Fibroblast of the aortic adventitia (primary cell): ENCODE measurements at places on chromosomes 7 and 10. TPM values are rescaled to one million over a fixed set of nuclear protein-coding genes. Genes with fewer than 3 reads are reported as not detected.

Gene NOD1
- total RNA-seq, result 7.5 and 14.8 TPM in 2 replicates

DNA sequence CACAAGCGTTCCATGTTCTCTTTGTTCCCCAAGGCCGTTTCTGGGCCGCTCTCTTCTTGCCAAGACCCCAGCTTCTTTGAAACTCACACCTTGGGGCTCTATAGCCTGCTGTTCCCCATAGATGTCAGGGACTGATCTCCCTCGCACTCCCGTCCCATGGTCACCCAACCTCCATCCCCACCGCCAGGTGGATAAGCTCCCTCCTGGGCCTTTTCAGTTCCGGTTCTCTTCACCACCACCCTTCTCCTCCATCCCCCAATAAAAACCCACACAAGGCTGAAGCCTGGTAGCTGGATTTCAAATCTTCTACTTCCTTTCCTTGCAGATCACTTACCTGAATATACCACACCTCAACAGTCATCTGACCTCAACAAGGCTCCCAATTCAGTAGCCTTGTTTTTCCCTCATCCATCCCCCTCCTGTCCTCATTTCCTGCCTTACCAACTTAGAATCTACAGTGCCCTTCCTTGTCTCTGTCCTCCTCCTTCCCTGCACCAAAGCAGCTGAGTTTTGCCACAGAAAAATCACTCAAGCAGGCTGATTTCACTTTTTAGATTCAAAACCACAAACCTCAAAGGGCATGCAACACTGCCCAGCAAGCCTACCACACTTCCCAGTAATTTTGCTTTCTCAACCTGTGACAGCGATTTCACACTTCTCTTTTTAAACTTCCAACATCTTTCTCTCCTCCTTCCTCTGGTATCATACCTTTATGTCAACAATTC, 7.7 kb downstream of the SLC37A3 start:
- peak; percentile 27 for DNase-seq

DNA sequence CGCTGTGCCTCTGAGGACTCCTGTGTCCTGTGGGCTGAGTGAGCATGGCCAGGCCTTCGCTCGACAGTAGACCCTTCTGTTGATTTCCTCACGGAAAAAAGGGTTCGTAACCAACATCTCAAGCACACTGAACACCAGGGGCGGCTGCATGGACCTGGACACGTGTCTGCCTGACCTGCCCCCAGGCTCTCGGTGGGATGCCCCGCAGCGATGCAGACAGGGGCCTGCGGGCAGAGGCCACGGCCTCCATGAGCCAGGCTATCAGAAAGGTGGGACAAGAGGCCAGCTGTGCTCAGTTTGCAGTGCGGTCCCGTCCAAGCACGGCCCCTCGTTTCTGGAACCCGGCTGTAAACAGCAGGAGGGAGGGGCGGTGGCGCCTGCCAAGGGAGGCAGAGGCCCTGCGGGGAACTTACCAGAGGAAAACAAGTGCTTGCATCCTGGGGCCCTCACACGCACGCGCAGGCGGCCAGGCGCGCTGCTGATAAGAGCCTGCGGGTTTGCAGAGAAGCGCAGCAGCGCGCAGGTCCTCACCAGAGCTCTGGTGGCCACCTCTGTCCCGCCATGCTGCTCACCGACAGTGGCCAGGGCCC, 10.6 kb downstream of the GPR146 start:
- peak; percentile 47 for DNase-seq

- DNase-seq, result peak; percentile 62
Observed at GRCh38 chr10:26437637-26438461, at the start of gene APBB1IP. Gene APBB1IP, plus strand, starts transcription at chr10:26438341. Its CDS starts 53,986 bp downstream, at chr10:26492327.

Gene TCAF2
- total RNA-seq, result 1.6 TPM in 2 replicates

Gene STAG3
- total RNA-seq, result 0.90 and 4.8 TPM in 2 replicates

DNA sequence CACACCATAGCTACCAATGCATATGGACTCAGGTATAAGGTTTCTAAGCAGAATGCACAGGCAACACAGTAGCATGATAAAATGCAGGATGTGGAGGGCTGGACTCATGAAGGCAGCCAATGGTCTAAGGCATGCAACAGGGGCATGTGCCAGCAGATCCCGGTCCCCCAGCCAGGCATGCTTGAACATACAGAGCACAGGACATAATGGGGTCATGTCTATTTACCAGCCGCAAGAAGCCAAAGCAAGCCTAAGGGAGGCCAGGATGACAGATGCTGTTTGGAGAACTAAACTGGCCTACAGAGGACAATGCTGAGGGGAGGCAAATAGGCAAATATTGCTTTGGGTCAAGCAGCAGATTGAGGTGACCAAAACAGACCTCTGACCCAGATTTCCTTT, 60.0 kb upstream of the PDLIM1 start:
- no peak for DNase-seq

DNA sequence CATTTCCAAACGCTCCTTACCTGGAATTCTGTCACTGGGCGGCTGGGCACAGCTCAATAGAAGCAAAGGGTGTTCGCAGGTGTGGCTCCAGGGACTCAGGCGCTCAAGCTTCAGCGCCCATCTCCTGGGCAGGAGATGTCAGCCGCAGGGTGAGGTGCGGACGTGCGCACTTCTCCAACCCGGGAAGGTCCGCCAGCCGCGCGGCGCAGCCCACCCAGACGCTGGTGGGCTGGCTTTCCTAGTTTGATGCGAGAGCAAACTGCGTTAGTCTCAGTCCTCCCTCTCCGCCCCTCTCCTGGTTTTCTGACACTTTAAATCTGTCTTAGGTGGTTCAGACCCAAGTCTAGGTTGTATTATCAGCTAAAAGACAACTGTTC, 267 bp downstream of the CALCR start:
- DNase-seq, result no peak

Gene LGI1
- 0.16 and 0.18 TPM in 2 replicates for total RNA-seq

Gene DPYSL4
- 0.18 and 4.2 TPM in 2 replicates for total RNA-seq

Gene MNX1
- total RNA-seq, result not detected in 2 replicates

DNA sequence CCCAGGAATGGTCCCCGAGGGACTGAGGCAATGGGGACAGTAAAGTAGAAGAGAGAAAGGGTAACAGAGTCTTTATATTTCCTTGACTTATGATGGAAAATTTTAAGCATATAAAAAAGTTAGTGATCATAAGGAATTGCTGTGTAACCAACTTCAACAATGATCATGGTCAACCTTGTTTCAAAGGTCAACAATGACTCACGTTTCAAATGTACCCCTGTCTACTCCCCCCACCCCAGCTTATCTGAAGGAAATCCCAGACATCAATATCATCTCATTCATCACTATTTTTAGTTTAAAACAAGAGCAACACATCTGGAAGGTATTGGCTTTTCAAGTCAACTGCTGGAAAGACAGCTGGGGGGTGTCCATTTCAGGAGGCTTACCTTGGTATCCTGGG, 92.9 kb downstream of the SMURF1 start:
- DNase-seq, result peak; percentile 24

GRCh38 chr7:6423942-6424701, 23.6 kb downstream of the DAGLB start:
- DNase-seq, result peak; percentile 28

- no peak for DNase-seq
Observed at GRCh38 chr7:77460057-77460486, 43.9 kb upstream of the GSAP start.

GRCh38 chr7:24500599-24500998, 72.7 kb upstream of the PALS2 start:
- no peak for DNase-seq

DNA sequence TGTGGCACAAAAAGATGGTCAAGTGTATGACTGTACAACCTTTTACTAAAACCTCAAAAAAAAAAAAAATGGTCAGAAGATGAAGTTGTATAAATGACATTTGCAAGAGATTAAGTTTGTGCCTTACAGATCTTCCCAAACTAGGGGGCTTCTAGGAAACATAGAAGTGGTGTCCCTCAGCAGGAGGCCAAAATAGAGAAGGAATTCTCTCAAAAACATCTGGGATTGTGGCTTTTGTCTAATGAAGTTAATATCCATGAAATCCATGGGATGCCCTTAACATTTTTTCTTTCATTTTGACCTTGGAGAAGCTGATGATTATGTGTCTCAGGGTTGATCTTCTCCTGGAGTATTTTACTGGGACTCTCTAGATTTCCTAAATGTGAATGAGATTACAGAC, 62.2 kb downstream of the CASD1 start:
- no peak for DNase-seq

- no peak for DNase-seq
Observed at GRCh38 chr10:122464250-122464510, 2.8 kb downstream of the HTRA1 start.

Gene IL2RA
- total RNA-seq, result not detected in 2 replicates

Gene BLNK
- not detected in 2 replicates for total RNA-seq

DNA sequence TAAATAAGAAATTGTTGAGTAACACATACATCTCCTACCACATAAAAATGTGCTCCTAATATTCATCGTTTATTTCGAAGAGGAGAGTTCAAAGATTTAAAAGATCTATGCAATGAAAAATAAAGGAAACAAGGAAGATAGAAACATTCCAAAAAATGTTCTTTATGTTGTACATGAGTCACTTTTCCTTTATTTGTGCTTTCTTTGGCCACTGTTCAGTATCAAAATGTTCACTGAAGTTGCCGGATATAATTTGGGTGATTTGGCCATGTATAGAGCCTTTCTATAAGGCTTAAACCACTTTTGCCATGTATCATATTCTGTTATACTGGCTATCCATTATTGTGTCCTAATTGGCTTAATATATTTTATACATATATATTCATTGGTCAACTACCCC, 62.9 kb upstream of the PRR15 start:
- DNase-seq, result peak; percentile 28

- peak; percentile 33 for DNase-seq
Observed at GRCh38 chr10:114100848-114101741, 57.4 kb downstream of the ADRB1 start.

DNA sequence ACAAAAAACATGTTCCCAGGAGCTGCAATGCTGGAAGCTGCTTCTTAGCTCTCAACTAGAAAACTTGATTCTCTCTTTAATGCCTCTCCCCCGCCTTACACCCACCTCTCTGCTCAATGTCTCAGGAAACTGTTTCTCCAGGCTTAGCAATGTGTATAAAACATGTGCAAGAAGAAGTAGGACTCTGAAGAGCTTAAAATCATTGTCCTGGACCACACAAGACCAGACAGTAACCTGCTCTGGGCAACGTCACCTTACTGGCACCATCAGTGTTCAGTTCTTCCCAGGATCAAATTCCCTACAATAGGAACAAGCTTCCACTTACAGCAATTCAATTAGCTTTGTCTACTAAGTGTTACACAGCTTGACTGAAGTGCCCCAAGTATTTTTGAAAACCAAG, 104.9 kb downstream of the RAPGEF5 start:
- DNase-seq, result no peak

- DNase-seq, result no peak
Observed at GRCh38 chr10:18404530-18404929, 246.9 kb downstream of the NSUN6 start.

DNA sequence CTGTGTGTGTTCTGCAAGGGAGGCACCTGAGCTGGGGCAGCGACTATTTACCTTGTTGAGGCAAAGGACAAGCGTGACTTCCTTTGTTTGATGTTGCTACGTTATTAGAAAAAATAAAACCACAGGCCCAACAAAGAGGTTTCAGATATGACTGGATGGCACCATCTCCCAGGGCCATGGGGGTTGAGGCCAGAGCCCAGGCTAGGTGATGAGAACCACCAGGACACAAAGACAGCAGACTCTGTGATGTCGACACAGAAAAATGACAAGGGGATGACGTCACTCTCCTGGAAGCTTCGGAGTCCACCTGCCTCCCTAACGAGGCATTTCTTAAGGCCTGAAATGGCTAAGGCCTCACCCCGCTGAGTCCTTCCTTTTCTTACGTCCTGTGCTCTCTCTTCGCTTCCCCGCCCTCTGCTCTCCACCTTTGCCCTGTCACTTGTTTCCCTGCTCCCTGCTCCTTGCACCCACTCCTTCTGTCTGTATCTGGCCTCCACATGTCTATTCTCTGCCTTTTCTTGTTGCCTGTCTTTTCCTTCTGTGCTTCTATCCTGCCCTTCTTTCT, 83.0 kb upstream of the ADRB1 start:
- no peak for DNase-seq

DNA sequence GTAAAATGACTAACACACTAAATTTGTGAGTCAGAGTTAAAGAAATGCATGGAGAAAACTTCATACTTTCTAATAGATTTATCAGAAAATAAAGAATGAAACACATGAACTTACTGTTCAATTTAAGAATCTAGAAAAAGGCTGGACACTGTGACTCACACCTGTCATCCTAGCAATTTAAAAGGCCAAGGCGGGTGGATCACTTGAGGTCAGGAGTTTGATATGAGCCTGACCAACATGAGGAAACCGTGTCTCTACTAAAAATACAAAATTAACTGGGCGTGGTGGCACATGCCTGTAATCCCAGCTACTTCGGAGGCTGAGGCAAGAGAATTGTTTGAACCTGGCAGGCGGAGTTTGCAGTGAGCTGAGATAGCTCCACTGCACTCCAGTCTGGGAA, 1106.2 kb upstream of the LRRN3 start:
- no peak for DNase-seq

GRCh38 chr10:78327778-78328591, 294.3 kb downstream of the RPS24 start:
- no peak for DNase-seq

GRCh38 chr7:22351878-22352277, 5.1 kb downstream of the RAPGEF5 start:
- peak; percentile 29 for DNase-seq

- no peak for DNase-seq
Observed at GRCh38 chr7:102140952-102141370, 145.7 kb upstream of the SH2B2 start.

Gene PTPRN2
- total RNA-seq, result 0.09 and 2.5 TPM in 2 replicates

GRCh38 chr10:6202098-6202683, 541 bp upstream of the PFKFB3 start:
- no peak for DNase-seq

Gene NEUROD6
- not detected in 2 replicates for total RNA-seq

DNA sequence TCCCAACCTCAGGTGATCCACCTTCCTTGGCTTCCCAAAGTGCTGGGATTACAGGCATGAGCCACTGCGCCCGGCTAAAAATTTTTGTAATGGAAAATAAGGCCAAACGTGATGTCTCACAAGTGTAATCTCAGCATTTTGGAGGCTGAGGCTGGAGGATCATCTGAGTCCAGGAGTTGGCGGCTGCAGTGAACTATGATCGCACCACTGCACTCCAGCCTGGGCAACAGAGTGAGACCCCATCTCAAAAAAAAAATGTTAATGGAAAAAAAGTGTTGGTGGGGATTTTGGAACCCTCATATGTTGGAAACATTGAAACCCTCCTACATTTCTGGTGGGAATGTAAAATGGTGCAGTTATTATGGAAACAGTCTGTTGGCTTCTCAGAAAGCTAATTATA, 2.7 kb upstream of the SRPK2 start:
- no peak for DNase-seq

Gene NAMPT
- 78.8 and 84.4 TPM in 2 replicates for total RNA-seq

DNA sequence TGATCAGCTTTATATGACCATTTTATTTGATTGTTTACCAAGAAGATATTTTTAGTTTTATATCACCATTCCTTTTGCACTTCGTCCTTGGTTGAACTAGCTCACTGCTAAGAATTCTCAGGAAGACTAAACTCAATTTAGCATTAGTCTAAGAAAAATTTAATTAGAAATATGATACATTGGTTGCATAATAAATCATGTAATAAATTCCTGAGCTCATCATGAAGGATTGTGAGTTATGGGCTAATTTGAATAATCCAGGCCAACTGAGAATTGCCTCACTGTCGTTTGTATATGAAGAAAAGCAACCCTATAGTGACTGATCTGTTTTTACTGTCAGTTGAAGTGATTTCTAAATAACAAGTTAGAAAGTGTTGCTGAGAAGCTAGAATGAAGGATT, 725.5 kb downstream of the DNAJB9 start:
- no peak for DNase-seq

Gene SLK
- total RNA-seq, result 50.1 and 81.3 TPM in 2 replicates
